Dermis blood vessel endothelial cell (primary cell): ENCODE measurements at places on chromosomes 16 and 17. TPM values are rescaled to one million over a fixed set of nuclear protein-coding genes. Genes with fewer than 3 reads are reported as not detected.

GRCh38 chr16:3536851-3537250 lies 36.0 kb downstream of the CLUAP1 start:
- no peak for DNase-seq

DNA sequence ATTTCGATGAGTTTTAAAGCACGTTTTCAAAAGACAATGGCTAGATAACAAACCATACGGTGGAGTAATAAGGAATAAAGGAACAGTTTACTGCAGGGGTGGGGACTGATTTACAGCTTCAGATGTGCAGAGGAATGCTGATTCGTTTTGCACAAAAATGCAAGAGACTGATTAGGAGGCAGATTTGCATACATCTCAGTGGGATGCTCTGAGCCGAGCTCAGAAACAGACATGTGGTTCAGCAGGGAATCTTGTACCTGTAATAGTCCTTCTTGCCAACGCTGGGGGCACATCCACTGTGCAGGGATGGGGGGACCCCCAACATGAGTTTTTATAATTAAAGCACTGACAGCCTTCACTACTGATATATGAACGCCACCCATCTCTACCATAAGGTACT lies 308.0 kb downstream of the GRIN2A start:
- no peak for DNase-seq

- no peak for DNase-seq
Observed at GRCh38 chr17:80845863-80846671, 145.6 kb upstream of the CHMP6 start.

CHRNE gene
- total RNA-seq = 0.85 and 3.6 TPM in 2 replicates

CSH2 gene
- not detected in 2 replicates for total RNA-seq
